ENCODE measurements at places on chromosomes 5 and 9. TPM values are rescaled to one million over a fixed set of nuclear protein-coding genes. Genes with fewer than 3 reads are reported as not detected.

ZNF618 gene
- polyA plus RNA-seq, result 15.1 TPM

LCN12 gene
- polyA plus RNA-seq, result 0.67 TPM

TEX10 gene
- 22.2 TPM for polyA plus RNA-seq

PPP2R2B gene
- 1.2 TPM for polyA plus RNA-seq

ADAMTS12 gene
- 18.2 TPM for polyA plus RNA-seq

- DNase-seq, result no peak
Measured at GRCh38 chr5:170449232-170449631, 54.6 kb upstream of the KCNIP1 start.

DNA sequence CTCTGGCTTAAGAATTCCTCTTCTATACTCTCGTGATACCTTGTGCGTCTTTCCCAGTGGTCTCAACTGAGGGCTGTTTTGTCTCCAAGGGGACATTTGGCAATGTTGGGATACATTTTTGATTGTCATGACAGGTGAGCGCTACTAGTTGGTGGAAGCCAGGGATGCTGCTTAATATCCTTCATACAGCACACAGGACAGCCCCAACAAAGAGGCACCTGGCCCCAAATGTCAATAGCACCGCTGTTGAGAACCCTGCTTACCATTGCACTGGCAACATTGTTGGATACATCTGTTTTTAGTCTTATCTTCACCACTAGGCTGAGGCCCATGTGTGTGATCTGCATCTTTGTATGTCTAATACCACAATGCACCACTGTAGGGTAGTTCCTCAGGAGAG, 114.1 kb downstream of the C9orf152 start:
- DNase-seq, result no peak

DNA sequence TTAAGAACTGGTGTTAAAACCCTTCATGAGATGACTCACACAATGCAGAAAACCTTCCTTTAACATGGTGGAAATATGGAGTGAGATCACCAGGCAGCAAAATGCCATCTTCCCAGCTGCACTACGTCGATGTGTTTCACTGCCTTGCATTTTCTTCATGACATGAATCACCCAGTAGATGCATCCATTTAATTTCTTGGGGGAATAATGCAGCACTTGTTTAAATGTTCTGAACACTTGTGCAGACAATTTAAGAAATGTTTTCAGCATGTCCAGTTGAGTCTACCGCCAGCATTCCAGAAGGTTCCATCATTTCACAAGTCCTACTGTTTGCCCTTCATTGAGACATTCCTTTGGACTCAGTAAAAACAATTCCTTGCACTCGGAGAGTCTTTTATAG, 81.6 kb downstream of the ADAMTS16 start:
- no peak for DNase-seq

DNA sequence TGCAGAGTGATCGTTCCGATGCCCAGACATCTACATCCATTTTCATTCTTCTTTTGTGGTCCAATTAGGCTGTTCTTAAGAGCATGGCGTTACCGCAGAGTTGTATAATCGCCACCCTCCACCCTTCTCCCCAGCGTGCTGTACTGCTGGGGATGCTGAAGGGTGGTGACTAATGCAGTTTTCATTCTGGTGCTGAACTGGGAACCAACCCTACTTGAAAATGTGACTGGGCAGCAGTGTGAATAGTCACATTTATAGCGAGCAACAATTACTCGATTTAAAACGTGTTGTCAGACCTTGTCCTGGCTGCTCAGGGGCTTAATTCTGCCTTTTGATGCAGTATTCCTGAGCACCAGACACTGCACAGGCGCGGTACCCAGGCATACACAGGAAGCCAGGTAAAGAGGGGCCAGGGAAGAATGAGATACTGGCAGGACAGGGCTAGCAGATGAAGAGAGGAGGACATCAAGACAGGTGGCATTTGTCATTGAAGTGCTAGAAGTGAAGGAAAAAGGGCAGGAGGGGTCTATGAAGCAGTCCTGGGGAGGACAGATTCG, 719 bp upstream of the ISCA1 start:
- DNase-seq, result no peak

DNA sequence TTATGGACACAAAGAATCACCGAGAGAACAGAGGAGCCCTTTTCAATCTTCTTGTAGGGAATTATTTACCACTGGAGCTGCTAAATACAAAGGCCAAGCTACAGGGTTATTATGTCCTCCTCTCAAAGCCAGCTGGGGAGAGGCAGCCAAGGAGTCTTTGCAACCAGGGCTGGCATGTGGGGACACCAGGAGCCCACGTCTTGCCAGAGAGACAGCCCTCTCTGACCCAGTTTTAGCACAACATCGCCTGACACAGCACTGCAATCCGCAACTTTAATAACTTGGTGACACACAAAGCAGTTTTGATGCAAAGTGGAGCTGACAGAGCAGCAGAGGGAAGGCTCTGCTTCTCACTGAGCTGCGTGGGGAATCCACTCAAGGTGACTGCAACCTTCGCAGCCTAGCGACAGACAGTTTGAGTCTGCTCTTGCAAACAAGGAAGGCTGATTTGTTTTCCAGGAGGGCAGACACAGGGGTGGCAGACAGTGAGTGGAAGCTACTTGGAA, 33.6 kb downstream of the TLR4 start:
- DNase-seq, result no peak

DNA sequence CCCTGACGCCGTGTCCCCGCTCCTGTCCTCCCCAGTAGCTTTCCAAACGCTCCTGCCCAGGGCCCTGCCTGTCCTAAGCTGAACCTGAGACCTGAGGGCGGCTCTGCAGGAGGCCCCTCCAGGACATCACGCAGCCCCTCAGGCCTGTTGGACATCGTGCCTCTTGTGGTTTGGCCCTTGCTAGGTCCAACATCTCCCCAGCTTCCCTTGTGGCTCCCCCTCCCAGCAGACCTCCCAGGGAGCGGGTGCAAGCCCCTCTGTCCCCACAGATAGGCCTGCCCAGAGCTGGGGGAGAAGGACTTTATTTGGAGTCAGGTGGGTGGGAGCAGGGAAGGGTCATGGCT, 4.1 kb downstream of the OBP2B start:
- DNase-seq, result no peak

GRCh38 chr5:96124589-96124988, 162.9 kb upstream of the ELL2 start:
- DNase-seq, result no peak

- no peak for DNase-seq
Measured at GRCh38 chr5:31884896-31885295, 246.0 kb downstream of the PDZD2 start.

DNA sequence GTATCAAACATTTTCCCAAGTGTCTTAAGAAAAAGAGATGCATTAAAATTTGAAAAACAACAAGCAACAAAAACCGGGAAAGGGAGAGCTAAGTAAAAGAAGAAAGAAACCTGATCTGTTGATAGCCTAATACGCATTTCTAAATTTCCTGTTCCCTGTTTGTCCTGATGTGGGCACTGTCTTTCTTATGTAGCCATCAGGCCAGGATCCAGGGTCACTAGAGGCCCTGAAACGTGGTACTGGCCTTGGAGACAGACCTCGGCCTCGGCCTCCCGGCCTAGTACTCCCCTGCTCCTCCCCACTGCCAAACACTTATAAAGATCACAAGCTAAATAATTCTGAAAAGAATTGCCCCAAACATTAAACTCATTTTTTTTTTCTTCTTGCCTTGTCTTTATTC, 547.2 kb downstream of the IRX1 start:
- no peak for DNase-seq

DNA sequence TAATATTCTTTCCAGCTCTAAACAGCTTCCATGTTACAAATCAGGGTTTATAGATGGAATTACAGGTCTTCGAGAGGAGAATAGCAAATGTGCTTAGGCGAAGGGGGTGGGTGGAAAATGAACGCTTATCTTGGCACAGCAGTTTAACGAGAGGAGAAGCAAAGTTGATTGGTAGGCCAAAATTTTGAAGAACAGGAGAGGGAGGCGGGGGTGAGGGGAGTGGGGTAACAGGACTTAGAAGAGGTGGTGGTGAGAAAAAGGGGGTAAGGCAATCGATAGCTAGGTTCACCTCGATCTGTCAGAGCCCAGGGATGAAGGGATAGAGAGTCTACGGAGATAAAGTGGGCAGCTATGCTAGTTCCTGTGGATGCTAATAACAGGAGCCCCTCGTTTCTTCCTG, 764 bp downstream of the ANKRA2 start:
- no peak for DNase-seq

DNA sequence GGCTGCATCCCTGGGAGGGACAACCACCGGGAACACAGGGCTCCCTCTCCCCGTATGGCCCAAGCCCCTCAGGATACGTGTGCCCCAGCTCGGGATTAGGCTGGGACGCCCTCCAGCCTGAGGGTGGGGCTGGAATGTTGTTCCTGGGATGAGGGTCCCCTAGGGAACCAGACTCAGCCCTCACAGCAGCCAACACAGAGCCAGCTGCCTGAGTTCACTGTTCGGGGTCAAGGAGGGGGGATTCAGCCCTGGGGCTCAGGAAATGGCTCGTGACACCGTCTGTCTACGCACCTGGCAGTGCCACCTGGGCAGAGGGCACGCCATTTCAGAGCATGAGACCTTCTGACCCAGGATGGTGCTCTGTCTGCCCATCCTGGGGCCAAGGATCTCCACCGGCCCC, 8.9 kb downstream of the RNF44 start:
- DNase-seq, result no peak

DNA sequence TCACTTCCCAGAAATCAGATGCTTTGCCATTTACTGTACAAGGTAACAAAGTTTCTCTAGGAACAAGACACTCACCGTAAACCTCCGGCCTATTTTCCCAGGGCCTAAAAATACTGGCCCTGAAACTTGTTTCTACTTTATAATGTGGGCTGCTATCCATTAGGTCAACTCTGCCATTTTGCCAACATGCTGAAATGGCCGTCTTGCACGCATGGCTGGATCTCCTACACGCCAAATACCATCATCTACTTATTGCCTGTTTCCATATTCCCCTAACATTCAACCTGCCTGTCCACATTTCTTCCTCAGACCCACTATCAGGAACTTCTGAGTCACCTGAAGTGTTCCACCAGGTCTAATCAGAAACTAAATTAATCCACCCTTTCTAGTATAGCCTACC, 4.7 kb downstream of the TBCA start:
- no peak for DNase-seq

DNA sequence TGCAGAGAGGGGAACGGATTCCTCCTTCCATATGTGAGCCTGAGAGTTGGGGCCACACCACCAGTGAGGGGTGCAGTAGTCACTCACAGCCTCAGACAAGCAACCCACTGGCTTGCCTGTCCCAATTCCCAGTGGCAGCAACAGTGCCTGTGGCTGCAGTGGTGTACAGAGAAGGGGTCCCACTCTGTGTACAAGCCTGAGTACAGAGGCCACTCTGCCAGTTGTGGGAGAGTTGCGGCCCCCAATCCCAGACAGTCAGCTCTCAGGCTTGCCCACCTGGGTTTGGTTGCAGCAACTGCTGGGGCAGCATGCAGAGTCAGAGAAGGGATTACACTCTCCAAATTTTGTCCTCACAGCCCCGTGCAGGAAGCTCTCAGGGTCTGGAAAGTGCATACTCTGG, 133.2 kb upstream of the RFX3 start:
- no peak for DNase-seq

DNA sequence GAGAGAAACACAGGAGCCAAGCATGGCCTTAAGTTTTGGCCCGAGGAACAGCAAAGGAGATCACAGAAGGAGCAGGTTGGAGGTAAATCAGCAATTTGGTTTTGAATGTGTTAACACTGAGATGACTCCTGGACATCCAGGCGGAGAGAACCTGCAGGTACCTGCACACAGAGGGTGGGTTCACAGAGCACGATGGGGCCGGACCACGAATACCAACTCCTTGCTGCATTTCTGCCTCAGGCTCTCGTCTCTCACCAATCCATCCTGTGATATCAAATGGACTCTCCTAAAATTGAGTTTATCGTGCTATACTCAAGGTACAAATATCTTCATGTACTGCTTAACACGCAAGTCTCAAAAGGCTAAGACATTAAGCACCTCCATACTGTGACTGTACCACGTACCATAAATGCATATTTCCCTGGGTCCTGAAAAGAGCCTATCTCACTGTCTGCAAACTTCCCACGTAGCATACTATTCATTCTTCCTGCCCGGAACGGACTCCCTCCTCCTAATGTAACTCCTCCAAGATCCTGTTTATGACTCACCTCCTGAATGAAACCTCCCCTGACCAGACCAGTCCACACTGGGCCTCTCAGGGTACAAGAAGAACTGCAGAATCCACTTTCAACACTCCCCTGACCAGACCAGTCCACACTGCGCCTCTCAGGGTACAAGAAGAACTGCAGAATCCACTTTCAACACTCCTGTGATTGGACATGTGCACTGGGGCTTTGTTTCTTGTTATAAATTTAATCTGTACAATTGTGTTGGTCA, 380.8 kb upstream of the RFX3 start:
- DNase-seq, result no peak

DNA sequence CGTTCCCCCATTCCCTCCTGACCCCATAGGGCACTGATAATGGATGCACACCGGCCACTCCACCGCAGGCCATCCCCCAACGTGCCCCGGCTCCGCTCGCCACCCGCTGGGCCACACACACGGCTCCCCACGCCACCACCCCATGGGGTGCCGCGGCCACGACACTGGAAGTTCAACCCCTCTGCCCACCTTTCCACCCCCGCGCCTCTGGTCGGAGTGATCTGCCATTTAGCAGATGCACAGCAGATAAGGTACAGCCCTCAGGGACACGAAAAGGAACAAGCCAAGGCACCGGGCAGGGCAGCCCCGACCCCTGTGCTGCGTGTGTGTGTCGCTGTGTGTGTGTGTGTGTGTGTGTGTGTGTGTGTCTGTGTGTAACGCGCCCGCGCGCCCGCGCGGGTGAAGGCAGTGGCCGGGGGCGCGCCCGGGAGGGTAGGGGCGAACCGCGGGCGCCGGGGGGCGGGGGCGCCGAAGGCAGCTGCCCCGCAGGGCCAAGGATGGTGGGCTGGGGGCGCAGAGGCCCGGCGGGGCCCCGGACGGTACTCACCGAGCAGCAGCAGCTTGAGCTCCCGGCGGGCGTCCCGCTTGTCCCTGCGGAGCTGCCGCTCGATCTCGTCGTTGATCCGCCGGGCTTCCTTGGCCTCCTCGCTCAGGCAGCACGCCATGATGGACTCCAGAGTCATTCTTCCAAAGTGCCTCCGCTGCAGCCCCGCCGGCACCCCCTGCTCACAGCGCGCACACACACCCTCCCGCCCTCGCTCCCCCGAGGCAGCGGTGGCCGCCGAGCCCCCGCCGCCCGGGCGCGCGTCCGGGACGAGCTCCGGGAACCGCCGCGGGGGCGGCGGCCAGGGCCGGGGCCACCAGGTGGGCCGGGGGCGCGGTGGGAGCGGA, 813 bp downstream of the GNAQ start:
- DNase-seq, result peak; percentile 69

DNA sequence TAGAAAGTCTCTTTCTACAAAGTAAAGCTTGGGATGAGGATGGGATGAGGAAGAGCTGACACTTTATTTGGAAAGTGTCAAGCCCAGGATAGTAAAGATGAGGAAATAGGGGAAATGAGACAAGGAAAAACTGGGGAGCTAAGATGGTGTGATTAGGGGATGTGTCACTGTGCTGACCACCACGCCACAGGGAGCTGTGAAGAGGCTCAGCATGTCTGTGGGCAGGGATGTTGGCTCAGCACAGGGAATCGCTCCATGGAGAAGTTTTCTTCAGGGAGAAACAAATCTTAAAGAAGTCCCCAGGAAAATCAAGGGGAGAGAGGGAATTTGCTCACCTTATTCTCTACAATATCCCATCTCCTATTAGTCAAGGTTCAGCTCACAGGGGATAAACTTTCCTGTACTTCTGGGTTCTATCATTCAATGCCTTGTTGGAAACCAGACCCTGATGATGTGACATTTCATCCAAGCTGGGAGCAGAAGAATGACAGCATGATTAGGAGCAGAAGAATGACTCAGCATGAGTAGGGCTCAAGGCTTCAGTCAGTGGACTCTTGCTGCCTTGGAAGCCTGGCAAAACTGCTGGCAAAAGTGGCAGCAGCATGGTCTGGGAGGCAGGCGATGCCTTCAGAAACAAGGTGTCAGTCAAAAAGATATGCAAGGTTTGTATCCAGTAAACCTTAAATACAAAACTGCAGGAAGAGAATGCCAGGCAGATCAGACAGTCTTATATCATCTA, 4.9 kb downstream of the HSPB3 start:
- no peak for DNase-seq
